ENCODE measurements at places on chromosomes 2 and 18.

- no peak for DNase-seq
Observed at GRCh38 chr2:223097888-223098383, 45.9 kb downstream of the KCNE4 start.

GRCh38 chr2:75064691-75065396 lies 106.4 kb downstream of the POLE4 start:
- peak; percentile 37 for DNase-seq

DNA sequence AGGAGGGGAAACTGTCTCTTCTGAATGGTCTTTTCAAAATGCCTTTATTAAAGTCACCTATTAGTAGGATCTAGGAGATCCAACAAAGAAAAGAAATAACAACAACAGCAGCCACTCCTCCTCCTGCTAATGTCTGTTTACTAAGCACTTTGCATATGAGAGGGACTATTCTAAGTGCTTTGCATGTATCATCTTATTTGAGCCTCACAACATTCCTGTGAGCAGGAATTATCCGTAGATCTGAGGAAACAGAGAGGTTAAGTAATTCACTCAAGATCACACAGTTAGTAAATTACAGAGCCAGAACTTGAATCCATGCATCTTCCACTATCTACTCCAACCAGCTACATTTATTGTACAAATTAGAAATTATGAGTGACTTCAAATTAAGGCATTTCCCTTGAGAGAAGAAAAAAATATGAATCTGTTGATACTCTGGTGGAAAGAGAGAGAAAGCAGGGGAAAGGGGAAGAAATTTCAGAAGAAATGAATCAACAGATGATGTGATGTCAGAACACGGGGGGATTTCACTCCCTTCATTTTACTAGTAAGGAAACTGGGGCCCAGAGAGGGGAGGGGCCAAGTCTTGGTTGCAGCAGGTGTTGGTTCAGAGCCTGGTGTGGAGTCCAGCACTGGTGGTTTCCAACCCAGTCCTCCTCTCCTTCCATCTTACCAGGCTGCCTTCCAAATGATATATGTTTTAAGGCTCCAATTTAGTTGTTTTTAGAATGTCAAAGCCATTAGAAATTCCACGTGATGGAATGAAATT lies 49.7 kb downstream of the TSN start:
- no peak for DNase-seq

DNA sequence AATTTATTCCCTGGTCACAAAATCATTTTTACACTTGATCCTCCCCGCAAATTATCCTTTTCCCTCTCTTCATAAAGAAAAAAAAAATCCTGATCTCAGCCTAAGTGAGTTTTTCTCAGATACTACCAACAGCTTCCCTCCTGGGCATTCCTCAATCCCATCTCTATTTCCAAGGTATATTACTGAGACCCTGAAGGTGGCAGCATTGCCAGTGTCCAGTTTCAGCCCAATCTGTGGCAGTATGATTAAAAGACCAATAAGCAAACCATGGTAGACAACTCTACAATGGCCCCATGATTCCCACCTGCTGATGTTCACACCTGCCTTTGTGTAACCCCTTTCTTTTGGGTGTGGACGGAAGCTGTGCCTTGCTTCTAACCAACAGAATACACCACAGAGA lies 45.1 kb downstream of the CCDC93 start:
- no peak for DNase-seq

DNA sequence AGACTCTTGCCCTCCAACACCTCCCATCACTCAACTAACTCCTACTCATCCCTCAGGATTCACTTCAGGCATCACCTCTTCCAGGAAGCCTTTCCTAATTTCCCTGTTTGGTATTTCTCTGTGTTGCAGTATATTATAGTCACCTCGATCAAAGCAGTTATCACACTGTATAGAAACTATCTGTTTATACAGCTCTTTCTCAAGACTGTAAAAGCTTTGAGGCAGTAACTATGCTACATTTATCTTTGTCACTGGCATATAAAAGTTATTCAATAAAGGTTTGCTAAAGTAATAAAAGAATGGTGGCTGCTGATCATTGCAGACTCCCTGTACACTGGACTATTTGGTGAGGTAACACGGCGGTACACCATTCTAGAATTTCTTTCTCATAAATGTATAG lies 284.9 kb downstream of the PAX3 start:
- DNase-seq = no peak

DNA sequence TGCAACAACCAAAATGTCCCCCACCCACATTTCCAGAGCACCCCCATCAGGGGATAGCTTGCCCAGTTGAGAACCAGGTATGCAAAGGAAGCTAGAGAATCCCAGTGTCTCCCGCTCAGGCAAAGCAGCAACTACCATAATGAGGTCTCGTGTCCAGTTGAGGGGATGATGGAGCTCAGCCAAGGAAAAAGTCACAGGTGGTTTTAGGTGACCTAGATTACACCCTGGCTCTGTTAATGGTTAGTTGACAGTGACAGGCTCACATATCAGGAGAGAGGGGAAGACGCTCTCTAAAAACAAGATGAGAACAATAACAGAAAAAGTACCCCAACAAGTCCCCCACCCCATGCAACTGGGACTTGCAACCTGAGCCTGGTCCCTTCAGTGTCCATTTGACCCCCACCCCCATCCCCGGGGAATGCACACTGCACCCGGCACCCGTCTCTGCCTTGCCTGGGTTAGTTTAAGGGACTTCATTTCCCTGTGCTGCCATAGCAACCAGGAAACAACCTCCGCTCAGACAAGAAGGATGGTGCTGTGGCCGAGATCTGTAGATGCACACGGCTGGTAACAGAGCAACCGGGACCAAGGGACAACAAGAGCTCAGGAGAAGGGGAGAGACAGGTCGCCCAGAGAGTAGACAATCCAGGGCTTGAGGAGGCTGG lies at the start of gene KIAA2012:
Gene KIAA2012, plus strand, starts transcription at position 519 of the 665 bp plus-strand sequence. CDS start 373 bp downstream, outside the sequence.
- no peak for DNase-seq
